ENCODE measurements at places on chromosomes 2 and 18.

GRCh38 chr2:128520791-128521190 is 202.1 kb upstream of the HS6ST1 start:
- DNase-seq: no peak

DNA sequence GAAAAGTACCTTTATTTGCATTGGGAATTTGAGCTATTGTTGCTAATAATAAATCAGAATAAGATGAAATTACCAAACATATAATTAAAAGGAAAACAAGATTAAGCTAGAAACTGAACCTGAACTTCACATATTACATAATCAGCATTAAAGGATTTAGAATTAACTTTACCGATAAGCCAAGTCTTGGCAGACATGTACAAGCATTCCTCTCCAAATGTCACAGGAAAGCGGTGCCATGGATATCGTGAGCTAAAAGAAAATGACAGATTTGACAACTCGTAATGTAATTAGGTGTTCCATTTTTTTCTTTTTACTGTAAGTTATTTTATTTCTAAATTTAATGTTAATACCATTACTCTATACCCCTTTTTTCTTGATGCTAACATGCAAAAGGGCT is 55.1 kb upstream of the CD302 start:
- DNase-seq: no peak

GRCh38 chr2:16615687-16616615 is 49.7 kb downstream of the CYRIA start:
- DNase-seq: no peak

- DNase-seq: no peak
Measured at GRCh38 chr2:205176546-205176945, 505.8 kb upstream of the NRP2 start.

- DNase-seq: peak; percentile 38
Measured at GRCh38 chr18:22935431-22935830, 2.3 kb downstream of the RBBP8 start.

DNA sequence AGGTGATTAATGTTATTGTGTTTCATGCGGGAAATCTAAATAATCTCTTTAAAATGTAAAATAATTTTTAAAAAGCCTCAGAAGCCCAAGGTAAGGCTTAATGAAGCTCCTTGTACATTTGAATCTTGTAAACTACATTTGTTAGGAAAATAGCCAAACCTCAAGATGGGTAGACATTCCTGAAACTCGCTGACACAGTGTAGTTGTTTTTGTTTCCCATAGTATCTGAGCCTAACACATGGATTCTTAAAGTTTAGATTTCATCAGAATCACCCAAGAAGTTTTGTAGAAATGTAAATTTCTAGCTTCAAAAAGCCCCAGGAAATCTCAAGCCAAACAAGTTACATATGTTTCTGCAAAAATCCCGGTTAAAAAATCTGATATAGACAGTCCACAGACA is 1221.1 kb upstream of the ACVR2A start:
- no peak for DNase-seq

DNA sequence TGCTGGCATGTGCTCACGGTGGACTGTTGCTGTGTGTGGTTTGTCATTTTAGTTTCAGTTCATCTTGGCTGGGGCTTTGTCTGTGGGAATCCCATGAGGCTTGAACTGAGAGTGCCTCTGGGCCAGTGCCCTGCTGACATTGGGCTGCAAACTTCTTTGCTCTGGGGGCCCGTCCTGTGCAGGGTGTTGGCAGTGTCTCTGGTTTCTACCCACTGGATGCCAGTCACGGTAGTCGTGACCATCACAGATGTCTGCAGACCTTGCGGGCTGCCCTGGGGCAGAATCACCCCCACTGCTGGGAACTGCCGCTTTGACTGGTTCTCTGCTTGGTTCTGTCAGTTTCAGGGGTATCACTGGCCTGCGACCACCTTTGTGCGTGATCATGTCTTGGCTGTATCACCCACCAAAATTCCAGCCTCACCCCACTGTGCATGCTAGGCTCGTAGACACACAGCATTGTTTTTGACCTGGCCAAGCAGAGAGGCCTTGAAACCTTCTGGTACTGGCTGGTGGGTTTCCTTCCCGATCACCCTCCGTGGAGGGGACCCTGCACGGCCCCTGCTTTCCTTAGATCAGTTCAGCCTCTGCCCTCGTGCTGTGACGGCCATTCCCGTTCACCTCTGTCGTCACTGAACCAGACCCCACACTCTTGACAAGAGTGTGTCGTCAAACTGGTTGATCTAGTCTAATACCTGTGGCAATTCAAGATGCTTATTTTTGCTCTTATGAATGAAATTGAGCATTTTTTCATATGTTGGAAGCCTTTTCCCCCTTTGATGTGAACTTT is 57.6 kb downstream of the KCNG2 start:
- DNase-seq: no peak

GRCh38 chr2:206001912-206002311 is 84.1 kb downstream of the INO80D start:
- no peak for DNase-seq

DNA sequence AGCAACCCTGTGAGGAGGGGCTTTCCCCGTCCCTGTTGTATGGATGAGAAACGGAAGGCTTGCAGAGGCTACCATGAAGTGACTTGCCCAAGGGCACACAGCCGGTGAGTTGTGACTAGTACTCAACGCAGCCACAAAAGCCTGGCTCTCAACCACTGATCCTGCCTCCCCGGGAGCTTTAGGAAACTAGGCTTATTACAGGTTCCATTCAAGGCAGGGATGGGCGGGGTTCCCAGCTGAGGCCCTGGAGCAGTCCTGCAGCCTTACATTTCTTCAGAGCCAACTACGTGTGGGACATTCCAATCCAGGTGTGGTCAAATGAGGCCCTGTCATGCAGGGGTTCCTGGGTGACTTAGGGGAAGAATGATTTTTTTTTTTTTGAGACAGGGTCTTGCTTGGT is 59.6 kb downstream of the MEX3C start:
- DNase-seq: no peak

DNA sequence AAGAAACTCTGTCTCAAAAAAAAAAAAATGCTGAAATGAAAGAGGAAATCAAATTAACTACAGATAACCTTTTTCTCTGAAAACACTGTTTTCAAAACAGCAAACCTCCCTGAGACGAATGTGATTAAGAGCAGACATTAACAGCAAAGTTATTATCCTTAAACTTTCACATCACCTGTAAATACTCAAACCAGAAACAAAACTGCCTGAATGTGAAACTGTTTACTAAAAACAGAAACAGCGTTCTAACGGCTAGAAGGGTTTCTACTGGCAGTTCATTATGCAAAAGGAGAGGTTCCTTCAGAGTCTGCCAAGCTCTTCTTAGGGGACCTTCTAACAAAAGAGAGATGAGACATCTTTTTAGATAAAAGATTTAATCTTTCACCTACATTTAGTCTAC is 45.9 kb downstream of the PNO1 start:
- DNase-seq: no peak

DNA sequence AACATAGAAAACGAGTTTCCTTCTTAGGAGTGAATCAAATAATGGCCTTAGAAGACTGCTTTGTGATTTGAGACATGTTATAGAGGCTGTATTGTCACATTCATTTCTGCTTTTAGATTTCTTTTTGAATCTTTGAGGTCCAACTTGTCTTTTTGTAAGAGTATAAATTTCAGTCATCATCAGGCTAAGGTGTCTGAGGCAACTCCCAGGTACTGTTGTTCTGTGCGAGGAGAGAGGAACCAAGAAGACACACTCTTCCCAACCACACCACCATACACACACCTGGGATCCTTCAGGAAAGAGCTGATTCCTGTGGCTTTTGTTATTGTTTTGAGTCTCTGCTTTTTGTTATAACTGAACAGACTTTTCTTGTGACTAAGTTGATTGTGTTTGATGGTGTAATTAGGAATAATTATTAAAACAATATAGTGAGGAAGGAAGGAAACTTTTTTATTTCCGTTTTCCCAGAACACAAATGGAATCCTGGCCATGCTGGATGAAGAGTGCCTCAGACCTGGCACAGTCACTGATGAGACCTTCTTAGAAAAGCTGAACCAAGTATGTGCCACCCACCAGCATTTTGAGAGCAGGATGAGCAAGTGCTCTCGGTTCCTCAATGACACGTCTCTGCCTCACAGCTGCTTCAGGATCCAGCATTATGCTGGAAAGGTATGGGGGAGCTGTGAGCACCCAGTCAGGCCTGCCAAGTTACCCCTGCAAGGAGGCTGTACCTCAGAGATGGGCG is 140.4 kb downstream of the MYO1B start:
- no peak for DNase-seq

DNA sequence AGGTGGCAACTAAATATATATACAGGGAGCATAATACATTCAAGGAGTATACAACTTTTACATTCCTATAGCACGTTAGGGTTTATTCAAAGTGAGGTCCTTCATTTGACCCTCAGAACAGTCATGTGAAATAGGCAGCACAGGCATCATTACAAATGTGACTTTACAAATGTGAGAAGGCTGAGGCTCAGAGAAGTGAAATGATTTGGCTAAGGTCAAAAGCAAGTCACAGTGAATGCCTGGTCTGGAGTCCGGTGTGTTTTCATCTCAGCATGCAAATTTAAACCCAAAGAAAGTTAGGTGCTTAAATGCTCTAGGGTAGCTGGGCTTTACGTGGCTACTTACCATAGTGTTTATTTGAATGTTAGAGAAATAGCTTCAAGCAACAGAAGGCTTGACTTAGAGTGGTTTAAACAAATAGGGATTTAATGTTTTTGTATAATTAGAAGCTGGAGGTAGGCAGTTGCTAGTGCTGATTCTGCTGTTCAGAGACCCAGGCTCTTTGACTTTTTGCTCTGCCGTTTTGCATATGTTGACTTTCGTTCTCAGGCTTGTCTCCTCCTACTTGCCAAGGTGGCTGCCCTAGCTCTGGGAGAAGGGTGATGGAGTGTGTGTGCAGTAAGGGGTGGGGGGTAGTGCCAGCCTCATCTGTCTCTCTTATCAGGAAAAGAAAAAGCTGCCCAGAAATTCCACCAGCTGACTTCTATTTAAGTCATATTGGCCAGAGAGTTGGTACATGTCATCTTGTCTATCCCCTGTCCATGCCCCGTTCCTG is 89.2 kb downstream of the PLCL1 start:
- no peak for DNase-seq

GRCh38 chr18:70382992-70383717 is 94.3 kb downstream of the SOCS6 start:
- no peak for DNase-seq

DNA sequence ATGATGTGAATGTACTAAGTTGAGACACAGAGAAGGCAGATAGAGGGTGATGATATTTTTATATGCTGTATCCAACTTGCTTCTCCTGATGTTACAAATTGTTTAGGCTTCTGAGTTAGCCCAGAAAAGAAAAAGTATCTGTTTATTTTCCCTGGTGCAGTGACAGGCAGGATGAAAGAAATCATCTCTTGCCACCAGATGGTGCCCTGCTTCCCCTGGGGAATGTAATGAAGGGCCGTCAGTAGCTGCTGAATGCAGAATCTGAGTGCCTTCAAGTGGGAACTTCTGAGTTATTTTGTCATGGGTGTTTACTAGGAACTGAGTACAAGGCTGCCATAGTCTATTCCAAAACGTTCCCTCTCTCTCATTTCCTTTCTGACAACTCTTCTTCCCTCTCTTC is 525.6 kb downstream of the MBD2 start:
- peak; percentile 68 for DNase-seq

- peak; percentile 73 for DNase-seq
Measured at GRCh38 chr2:47334356-47335136, 68.4 kb upstream of the MSH2 start.

DNA sequence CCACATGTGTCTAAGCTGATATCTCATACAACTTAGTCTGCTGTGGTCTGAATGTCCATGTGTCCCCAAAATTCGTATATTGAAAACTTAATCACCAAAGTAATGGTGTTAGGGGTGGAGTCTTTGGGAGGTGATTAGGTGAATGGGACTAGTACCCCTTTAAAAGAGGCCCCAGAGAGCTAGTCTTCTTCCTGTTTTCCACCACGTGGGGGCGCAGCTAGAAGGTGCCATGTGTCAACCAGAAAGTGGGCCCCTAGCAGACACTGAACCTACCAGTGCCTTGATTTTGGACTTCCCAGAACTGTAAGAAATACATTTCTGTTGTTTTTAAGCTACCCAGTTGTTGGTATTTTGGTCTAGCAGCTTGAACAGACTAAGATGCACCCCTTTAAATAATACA is 86.6 kb downstream of the ASB1 start:
- peak; percentile 59 for DNase-seq

- DNase-seq: peak; percentile 55
Measured at GRCh38 chr2:44933434-44933951, 8.0 kb upstream of the SIX3 start.

DNA sequence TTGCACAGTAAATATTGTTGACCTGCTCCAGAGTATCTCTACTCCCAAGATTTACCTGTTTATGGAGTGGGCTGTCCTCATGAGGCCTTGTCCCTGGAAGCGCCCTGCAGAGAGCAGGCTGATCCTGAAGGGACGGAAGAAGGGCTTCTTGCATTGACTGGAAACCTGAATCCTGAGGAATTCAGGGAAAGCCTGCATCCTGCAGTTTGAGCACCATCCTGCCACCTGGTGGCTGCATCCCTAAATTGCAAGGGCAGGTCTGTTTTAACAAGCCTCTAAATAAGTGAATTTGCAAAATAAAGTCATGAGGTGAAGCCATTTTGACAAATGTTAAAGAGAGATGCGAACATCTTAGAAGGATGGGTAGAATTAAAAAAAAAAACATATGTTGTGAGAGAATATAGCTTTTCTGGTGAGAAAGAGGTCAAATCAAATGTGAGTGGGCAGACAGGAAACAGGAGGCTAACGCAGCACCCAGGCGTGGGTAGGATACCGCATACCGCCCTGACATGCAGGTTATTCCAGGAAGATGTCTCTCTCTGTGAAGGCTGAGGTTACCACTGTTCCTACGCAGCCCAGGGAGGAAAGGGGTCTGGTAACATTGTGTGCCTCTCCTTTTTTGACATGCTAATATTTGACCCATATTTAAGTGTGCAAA is 754.9 kb downstream of the RNF144A start:
- DNase-seq: peak; percentile 83

DNA sequence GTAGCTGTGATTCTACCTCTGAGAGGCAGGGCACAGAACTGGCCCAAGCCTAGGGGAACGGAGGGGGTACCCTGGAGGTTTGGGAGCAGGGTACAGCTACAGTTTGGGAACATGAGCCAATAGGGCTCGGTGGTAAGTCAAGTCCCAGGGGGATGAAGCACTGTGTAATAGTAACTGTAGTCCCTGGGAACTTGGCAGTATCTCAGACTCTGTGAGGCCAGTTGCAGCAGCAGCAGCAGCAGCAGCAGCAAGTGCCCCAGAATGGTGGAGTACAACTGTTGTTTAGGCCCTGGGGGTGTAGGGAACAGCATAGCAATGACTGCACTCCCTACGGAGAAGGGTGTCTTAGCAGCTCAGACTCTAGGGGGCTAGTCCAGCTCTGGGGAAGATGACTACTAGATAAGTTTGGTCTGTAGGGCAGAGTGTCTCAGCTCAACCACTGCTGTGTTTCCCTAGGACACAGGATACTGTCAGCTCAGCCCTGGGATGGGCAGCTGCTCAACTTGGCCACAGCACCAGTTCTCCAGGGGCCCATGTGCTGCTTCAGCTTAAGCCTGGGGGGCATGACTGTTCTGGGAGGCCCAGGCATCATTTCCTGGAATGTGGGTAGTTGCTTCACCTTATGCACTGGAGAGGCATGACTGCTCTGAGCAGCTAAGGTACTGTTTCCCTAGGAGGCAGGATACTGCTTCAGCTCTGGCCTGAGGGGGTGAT is 20.5 kb downstream of the CARF start:
- DNase-seq: no peak

All from neural progenitor cell (in vitro differentiated cells).